ENCODE measurements at places on chromosomes 13 and 19. TPM values are rescaled to one million over a fixed set of nuclear protein-coding genes. Genes with fewer than 3 reads are reported as not detected.

Gene TINCR
- total RNA-seq, result not detected

Gene ZNF554
- total RNA-seq, result 1.9 TPM

Gene POSTN
- total RNA-seq, result 20.8 TPM

Gene MAP4K1
- total RNA-seq, result 2.0 TPM

Gene ZNF175
- 4.0 TPM for total RNA-seq

Gene CAB39L
- total RNA-seq, result 8.2 TPM

Gene DCT
- total RNA-seq, result not detected

Gene FUT2
- total RNA-seq, result not detected

Gene SCN1B
- 2.3 TPM for total RNA-seq

Gene ABHD13
- 6.9 TPM for total RNA-seq

Gene COG3
- total RNA-seq, result 29.8 TPM

Gene PCCA
- 7.9 TPM for total RNA-seq

Gene NLRP5
- total RNA-seq, result not detected

Gene FFAR3
- not detected for total RNA-seq

Gene LILRB5
- total RNA-seq, result not detected

Gene REEP6
- total RNA-seq, result 1.5 TPM

Gene TRPC4
- total RNA-seq, result 1.1 TPM

Gene ZNF69
- total RNA-seq, result 8.8 TPM

Gene AMH
- total RNA-seq, result 14.1 TPM

Gene POU2F2
- not detected for total RNA-seq

Gene F10
- total RNA-seq, result 1.1 TPM

Gene TUBB4A
- total RNA-seq, result not detected

Gene PRTN3
- total RNA-seq, result not detected

Gene CYP2A7
- total RNA-seq, result not detected

Gene DENND1C
- not detected for total RNA-seq

Gene RBM42
- 103 TPM for total RNA-seq

Gene PROZ
- total RNA-seq, result not detected

Gene CEACAM4
- not detected for total RNA-seq

Gene RFXAP
- total RNA-seq, result 1.2 TPM

Gene USF2
- 86.1 TPM for total RNA-seq

Gene LNX2
- 7.3 TPM for total RNA-seq

Gene MBD3L3
- total RNA-seq, result not detected

Gene PNMA8A
- 74.8 TPM for total RNA-seq

Gene NPHS1
- not detected for total RNA-seq

Gene ZNF613
- 6.2 TPM for total RNA-seq

Gene KIR2DL1
- not detected for total RNA-seq

Gene ZNF223
- total RNA-seq, result 8.4 TPM
